Kidney (tissue), 22 donors: ENCODE measurements at places on chromosomes 7 and 10. TPM values are rescaled to one million over a fixed set of nuclear protein-coding genes. Genes with fewer than 3 reads are reported as not detected.

DNA sequence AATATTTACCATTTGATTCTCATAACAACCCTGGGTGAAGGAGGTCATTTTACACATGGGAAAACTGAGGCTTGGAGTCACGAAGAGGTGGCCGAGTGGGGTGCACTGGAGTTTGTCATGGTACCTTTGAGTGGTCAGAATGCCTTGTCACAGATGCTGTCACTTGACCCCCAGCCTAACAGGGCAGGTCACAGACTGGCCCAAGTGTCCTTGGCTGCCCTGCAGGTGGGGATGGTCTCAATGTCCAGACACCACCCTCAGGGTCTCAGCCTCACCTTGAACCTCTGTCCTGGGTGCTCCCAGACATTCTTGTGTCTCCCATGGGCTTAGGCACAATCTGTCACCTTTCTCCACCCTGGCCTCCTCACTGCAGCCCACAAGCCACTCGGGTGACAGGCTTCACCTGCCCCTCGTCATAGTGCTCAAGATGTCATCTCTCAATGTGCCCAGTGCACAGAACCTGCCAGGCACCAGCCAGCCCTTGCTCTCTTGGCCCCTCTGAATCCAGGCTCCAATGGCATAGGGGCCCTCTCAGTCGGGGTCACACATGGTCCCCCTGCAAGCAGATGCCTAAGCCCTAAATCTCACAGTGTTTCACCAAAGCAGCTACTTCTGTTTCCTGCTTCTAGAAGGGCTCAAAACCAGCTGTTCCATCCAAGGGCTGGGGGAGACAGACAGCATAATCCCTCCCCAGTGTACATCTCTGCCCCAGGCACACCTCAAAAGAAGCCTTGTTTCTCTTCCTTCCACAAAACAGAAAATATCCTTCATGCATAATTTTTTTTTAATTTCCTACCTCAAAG, 76.8 kb upstream of the NANOS1 start:
- DNase-seq = no peak

Gene OR6V1
- not detected for polyA plus RNA-seq

DNA sequence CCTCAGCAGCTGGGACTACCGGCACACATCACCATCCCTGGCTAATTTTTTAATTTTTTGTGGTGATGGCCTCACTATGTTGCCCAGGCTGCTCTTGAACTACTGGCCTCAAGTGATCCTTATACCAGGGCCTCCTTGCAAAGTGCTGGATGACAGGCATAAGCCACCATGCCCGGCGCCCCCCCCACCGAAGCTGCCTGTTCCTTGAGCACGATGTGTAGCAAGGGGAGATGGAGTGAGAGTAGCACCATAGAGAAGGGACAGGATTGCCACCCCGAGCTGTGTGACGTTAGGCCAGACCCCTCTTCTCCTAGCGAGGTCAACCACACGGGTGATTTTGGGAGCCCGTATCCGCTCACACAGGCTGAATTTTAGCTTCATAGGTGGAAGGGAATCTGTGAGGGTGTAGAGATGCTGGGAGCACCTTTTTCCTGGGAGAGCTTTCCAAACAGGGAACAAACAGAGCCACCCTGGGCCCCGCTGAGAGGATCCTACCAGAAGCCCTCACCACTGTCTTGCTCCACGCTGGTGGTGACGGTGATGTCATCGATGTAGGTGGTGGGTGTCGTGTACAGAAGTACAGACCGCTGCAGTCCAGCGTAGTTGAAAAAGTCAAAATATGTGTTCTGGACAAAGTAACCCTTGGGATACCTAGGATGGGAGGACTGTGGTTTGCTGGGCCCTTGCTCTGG, 3.0 kb downstream of the GUSB start:
- no peak for DNase-seq

GRCh38 chr7:33934391-33934790, 29.1 kb downstream of the BMPER start:
- DNase-seq = no peak

GRCh38 chr7:41188163-41189130, 514.4 kb downstream of the INHBA start:
- DNase-seq = peak; percentile 78

DNA sequence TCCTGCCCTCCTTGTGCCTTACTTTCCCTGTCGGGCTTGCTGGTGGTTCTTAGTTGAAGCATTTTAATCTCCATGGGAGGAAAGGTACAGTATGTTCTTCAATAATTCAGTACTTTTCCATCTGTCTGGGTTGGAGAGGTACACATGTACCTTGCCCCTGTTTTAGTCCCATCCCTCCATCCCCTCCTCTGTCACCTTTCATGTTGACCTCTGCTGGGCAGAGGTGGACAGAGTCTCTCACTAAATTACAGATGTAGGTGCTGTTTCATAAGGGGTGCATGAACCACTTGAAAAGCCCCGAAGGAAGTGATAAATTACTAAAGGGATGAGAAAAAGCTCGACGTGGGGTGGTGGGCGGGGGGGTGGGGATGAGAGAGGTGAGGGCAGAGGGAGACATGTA, 5.4 kb downstream of the AGFG2 start:
- no peak for DNase-seq

GRCh38 chr7:102230593-102230992, 56.1 kb upstream of the SH2B2 start:
- no peak for DNase-seq
